Psoas muscle (tissue), 8 donors: ENCODE measurements at places on chromosomes 1 and 21.

DNA sequence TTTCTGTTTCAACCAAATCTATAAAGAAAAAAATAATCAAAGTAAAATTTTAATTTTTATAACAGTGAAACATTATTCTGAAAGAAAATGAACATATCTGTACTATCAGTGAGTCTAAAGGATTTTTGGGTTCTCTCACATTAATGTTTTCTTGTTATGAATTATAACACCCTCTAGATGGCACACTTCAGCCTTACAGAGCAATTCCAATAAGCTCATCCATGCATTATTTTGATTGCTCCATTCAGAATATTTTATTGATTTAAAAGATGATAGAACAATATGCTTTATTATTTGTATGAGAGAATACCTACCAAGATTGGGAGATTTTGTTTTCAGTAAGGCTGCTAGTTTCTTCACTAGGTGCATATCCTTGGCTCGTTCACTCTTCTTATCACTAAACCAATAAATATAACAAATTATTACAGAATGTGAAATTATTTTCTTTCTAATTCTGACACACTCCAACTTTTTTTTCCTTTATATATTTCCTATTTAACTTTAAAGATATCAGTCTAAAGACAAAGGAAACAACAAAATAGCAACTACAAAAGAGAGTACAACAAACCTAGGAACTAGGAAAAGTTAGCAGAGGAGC lies 82.4 kb downstream of the RAB3GAP2 start:
- H3K36me3 ChIP-seq, result peaks cover 4% of the 10 kb centered on the region
- H3K4me1 ChIP-seq, result no peaks in the 10 kb centered on the region
- H3K27ac ChIP-seq, result no peak overlapping the region
- no peaks in the 10 kb centered on the region for H3K27me3 ChIP-seq

GRCh38 chr1:178645157-178645807 lies 79.8 kb upstream of the RALGPS2 start:
- no peak overlapping the region for H3K4me3 ChIP-seq
- H3K27ac ChIP-seq, result no peak overlapping the region
- no peaks in the 10 kb centered on the region for H3K27me3 ChIP-seq
- DNase-seq, result no peak
- H3K36me3 ChIP-seq, result no peaks in the 10 kb centered on the region

DNA sequence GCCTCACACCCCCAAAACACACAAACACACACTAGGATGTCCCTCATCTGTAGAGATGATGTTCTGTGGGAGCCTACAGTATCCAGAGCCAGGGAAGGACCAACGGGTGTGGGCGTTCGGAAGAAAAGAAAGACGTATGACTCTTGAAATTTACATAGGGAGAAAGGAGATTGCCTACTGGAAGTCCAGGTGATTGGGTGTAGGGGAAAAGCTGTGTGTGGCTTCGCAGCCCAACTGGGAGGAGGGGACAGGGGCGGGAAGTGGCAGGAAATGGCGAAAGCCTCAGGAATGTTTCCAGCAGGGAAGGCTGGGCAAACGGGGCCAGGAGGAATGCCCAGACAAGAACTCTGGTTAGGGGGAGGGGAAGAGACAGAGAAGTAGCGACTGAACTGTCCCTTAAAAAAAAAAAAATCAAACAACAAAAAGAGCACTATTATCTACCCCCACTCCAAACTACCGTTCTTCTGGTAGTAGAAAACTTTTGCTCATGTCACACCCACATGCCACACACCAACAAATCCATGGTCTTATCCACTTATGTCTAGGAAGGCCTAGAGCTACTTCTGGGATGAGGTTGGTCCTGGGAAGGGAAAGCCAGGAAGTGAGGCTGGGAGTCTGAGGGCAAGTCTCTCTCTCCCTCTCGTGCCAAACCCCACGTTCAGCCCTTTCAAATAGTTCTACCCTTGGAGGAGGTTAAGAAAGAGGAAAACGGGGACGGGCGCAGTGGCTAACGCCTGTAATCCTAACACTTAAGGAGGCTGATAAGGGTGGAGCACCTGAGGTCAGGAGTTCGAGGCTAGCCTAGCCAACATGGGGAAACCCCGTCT lies 1.8 kb upstream of the CKS1B start:
- H3K4me3 ChIP-seq, result peak overlapping the region; percentile 84
- H3K36me3 ChIP-seq, result no peaks in the 10 kb centered on the region
- H3K4me1 ChIP-seq, result peaks cover 50% of the 10 kb centered on the region
- DNase-seq, result peak; percentile 74
- H3K27me3 ChIP-seq, result no peaks in the 10 kb centered on the region
- H3K27ac ChIP-seq, result peak overlapping the region; percentile 99

DNA sequence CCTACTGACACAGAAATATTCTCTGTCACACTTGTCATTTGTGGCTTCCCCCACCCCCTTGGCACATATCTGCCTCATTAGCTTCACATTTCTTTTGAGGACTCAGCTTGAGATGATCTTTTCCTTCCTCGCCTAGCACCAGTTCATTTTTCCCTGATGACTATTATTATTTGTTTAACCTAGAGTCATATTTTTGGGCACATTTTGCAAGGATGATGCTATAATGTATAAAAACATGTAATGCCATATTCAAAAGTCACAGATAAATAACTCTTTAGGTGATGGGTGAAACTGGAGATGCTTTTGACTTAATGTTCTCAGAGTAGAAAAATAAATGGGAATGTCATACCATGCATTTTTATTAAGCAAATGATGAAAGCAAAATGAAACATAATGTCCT lies 202.7 kb downstream of the BACH1 start:
- no peaks in the 10 kb centered on the region for H3K4me1 ChIP-seq
- no peaks in the 10 kb centered on the region for H3K36me3 ChIP-seq
- no peaks in the 10 kb centered on the region for H3K27me3 ChIP-seq
- H3K4me3 ChIP-seq, result no peak overlapping the region
- DNase-seq, result no peak

GRCh38 chr1:156814571-156815260 lies 1.9 kb downstream of the SH2D2A start:
- H3K4me3 ChIP-seq, result peak overlapping the region; percentile 66
- peaks cover 7% of the 10 kb centered on the region for H3K4me1 ChIP-seq
- no peak overlapping the region for H3K27ac ChIP-seq
- H3K36me3 ChIP-seq, result no peaks in the 10 kb centered on the region
- DNase-seq, result no peak
- no peaks in the 10 kb centered on the region for H3K27me3 ChIP-seq

DNA sequence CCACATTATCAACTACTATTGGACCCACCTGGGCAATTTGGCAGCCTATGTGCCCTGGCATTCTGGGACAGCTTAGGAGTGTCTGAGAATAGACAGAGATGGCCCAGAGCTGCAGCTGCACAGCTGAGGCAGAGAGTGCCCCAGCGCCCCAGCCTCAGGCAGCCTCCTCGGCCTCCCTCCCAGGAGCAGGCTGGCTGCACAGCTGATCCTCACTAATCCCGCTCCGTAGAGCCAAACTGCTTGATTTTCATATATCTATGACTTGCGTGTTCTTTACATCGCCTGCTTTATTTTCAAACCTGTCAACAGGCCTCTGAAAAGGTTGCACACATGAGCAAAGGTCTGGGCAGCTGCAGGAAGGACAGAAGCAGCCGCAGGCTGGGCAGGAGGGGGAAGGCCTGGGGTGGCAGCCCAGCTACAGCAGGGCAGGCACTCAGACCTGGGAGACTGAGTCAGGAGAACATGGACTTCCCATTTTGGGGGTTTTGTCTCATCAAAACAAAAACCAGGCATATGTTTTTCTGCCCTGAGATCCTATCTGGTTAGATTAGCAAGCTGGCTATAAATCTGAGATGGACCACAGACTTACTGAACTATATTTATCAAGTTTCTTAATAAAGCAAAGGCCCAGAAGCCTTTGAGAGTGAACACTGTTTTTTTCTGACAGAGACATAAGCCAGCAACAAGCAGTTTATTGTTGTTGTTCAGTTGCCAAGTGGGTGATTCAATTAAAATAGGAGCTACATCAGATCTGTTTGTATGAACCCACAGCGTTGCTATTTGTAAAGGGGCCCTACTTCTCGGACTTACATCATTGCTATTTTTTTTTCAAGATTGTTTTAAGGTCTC lies 301.8 kb upstream of the DUSP10 start:
- no peaks in the 10 kb centered on the region for H3K27me3 ChIP-seq
- no peaks in the 10 kb centered on the region for H3K36me3 ChIP-seq
- H3K27ac ChIP-seq, result peak overlapping the region; percentile 84

DNA sequence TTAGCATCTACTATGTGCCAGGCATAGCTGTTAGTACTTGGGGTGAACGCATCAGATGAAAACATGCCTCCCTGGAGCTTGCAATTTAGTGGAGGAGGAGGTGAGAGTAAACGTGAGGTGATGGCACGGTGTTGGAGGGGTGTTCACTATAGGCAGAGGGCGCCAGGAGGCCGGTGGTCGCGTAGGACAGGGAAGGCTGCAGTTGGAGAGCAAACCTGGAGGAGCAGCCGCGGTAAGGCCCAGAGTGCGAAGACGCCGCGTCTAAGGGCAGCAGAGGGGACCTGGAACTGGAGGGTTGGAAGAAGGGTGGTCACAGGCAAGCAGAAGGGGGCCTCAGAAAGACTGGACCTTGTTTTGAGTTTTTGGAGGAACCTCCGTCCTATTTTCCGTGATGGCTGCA lies 30.2 kb upstream of the TRIM17 start:
- no peaks in the 10 kb centered on the region for H3K4me1 ChIP-seq
- H3K4me3 ChIP-seq, result no peak overlapping the region
- H3K36me3 ChIP-seq, result no peaks in the 10 kb centered on the region
- H3K27ac ChIP-seq, result no peak overlapping the region
- DNase-seq, result no peak
- H3K27me3 ChIP-seq, result peaks cover 59% of the 10 kb centered on the region

- no peak overlapping the region for H3K4me3 ChIP-seq
- no peak for DNase-seq
- H3K27me3 ChIP-seq, result no peaks in the 10 kb centered on the region
- no peaks in the 10 kb centered on the region for H3K4me1 ChIP-seq
- H3K27ac ChIP-seq, result no peak overlapping the region
Measured at GRCh38 chr1:185512442-185512841, 195.4 kb upstream of the IVNS1ABP start.

DNA sequence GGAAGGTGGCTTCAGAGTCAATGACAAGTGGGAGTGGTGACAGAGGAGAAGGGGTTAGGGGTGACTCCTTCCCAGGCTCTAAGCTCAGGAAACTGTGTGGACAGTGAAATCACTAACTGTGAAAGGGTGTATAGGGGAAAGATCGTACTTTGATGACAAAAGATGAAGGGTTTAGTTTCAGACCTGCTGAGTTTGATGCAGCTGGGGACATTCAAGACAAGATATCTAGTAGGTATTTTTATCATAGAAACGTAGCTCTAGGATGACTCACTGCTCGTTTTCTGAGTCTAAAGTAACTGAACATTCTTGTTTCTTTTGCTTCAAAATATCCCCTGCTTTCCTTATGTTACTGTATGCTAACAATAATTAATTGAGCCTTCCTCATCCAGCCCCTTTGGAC lies 149.0 kb downstream of the PCP4 start:
- no peak for DNase-seq
- H3K36me3 ChIP-seq, result no peaks in the 10 kb centered on the region
- no peaks in the 10 kb centered on the region for H3K4me1 ChIP-seq
- H3K27ac ChIP-seq, result no peak overlapping the region

- no peak overlapping the region for H3K4me3 ChIP-seq
- no peak for DNase-seq
- no peaks in the 10 kb centered on the region for H3K4me1 ChIP-seq
Measured at GRCh38 chr1:14303011-14303410, 295.5 kb upstream of the KAZN start.

GRCh38 chr1:67723620-67724019 lies 38.6 kb downstream of the GADD45A start:
- H3K27me3 ChIP-seq, result no peaks in the 10 kb centered on the region
- H3K36me3 ChIP-seq, result no peaks in the 10 kb centered on the region
- H3K4me3 ChIP-seq, result no peak overlapping the region
- DNase-seq, result no peak
- H3K27ac ChIP-seq, result no peak overlapping the region
- H3K4me1 ChIP-seq, result peaks cover 23% of the 10 kb centered on the region

DNA sequence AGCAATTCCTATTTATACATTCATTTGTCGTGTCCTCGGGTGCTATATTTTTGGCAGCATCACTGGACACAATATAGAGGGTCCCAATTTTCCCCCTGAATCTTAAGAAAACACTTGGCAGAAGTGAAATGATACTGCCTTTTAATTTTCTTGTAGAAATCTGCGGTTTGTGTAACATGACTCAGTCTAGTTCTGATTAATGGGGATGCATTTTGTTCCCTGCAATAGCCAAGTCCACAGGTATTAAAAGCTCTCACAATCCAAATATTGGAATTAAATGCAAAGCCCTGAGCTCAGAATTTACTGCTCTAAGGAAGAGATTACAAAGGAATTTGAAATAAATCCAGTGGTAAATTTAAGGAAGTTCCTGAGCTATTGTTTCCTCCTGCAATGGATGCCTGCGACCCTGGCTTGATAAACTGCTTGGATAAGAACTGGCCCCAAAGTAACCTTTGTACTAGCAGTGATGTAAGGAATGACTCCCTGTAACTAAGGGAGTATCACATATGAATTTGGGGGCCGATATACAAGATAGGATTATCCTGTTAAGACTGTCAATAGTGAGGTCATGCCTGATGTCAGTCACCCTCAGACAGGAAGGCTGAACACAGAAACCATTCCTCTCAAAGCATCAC lies 349.7 kb upstream of the C1orf87 start:
- H3K4me1 ChIP-seq, result no peaks in the 10 kb centered on the region
- no peaks in the 10 kb centered on the region for H3K27me3 ChIP-seq
- no peaks in the 10 kb centered on the region for H3K36me3 ChIP-seq
- H3K27ac ChIP-seq, result no peak overlapping the region
- H3K4me3 ChIP-seq, result no peak overlapping the region

GRCh38 chr1:111201275-111202090 lies 1.0 kb upstream of the DENND2D start:
- H3K27me3 ChIP-seq, result peaks cover 36% of the 10 kb centered on the region
- DNase-seq, result no peak
- peaks cover 4% of the 10 kb centered on the region for H3K4me1 ChIP-seq
- no peak overlapping the region for H3K27ac ChIP-seq
- H3K36me3 ChIP-seq, result no peaks in the 10 kb centered on the region

- no peak overlapping the region for H3K4me3 ChIP-seq
- H3K27ac ChIP-seq, result no peak overlapping the region
- no peaks in the 10 kb centered on the region for H3K27me3 ChIP-seq
- peaks cover 4% of the 10 kb centered on the region for H3K4me1 ChIP-seq
- no peak for DNase-seq
Measured at GRCh38 chr1:224533517-224533916, 82.6 kb upstream of the CNIH3 start.

- no peak overlapping the region for H3K4me3 ChIP-seq
- no peak overlapping the region for H3K27ac ChIP-seq
- no peaks in the 10 kb centered on the region for H3K27me3 ChIP-seq
- H3K4me1 ChIP-seq, result no peaks in the 10 kb centered on the region
- H3K36me3 ChIP-seq, result no peaks in the 10 kb centered on the region
Measured at GRCh38 chr1:47703981-47704596, 266.2 kb downstream of the FOXD2 start.

GRCh38 chr1:91712393-91712792 lies 173.6 kb downstream of the TGFBR3 start:
- peak overlapping the region; percentile 32 for H3K4me3 ChIP-seq
- peaks cover 17% of the 10 kb centered on the region for H3K4me1 ChIP-seq
- peaks cover 2% of the 10 kb centered on the region for H3K36me3 ChIP-seq
- peak overlapping the region; percentile 72 for H3K27ac ChIP-seq

GRCh38 chr21:41366522-41367151 lies 4.8 kb downstream of the MX2 start:
- H3K27ac ChIP-seq, result no peak overlapping the region
- no peaks in the 10 kb centered on the region for H3K4me1 ChIP-seq
- no peaks in the 10 kb centered on the region for H3K36me3 ChIP-seq
